ENCODE measurements at places on chromosomes 5 and 9.

DNA sequence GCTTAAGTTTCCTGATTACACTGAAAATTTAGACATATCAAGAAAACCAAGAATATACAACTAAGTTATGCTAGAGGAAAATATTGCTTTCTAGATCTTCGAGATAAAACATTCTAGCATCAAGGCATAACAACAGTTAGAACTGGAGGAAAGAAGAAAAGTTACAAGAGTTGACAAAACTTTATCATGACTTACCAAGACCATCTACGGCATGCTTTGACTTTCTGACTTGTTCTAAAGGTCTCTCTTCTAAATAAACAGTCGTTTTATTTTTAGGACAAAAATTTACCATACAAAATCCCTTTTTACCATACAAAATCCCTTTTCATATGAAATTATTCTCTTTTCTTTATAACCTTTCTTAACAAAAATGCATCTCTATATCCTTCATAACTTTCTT is 1110.1 kb upstream of the CDH10 start:
- peak; percentile 1 for DNase-seq

DNA sequence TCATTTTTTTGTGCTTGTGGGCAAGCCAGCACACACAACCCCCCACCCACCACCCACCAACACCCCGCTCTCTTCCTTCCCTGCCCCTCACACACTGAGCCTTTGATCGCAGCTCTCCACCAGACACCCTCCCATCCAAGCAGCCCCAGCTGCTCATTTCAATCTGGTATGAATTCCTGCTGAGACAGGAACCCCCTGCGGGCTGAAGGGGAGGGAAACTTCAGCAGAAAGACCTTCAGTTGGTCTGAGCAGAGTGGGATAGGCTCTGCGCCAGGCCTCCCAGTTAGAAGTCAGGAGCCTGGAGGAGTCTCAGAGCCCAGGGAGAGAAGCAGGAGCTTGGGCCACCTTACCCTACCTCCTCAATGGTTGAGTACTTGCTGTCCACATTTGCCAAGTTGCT is 7.2 kb downstream of the PCDHGC5 start:
- no peak for DNase-seq

DNA sequence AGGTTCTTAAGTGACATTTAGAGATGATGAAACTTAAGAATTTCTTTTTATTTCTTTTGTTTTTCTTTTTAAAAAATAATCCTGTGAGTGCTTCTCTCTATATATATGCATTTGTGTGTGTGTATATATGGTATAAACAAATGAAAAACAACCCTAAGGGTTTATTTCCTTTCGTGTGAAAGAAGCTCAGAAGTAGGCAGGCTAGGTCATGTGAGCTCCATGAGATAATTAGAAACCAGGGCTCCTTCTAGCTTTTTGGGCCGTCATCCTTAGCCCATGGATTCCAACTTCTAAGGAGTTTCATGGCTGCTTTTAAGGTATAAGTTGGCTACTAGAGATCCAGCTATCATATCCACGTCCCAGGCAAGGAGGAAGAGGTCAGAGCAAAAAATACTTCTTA is 11.2 kb downstream of the C9orf43 start:
- DNase-seq = no peak

- no peak for DNase-seq
These were observed 18.6 kb downstream of the MLLT3 start for GRCh38 chr9:20603524-20604268.

GRCh38 chr5:62268234-62268633 is 37.8 kb upstream of the KIF2A start:
- DNase-seq = no peak

- peak; percentile 32 for DNase-seq
These were observed 30.5 kb upstream of the DAB2IP start for GRCh38 chr9:121620777-121621449.

GRCh38 chr5:133049726-133050048 is 2.1 kb upstream of the HSPA4 start:
- no peak for DNase-seq

GRCh38 chr9:71758277-71758676 is 10.0 kb downstream of the CEMIP2 start:
- no peak for DNase-seq

DNA sequence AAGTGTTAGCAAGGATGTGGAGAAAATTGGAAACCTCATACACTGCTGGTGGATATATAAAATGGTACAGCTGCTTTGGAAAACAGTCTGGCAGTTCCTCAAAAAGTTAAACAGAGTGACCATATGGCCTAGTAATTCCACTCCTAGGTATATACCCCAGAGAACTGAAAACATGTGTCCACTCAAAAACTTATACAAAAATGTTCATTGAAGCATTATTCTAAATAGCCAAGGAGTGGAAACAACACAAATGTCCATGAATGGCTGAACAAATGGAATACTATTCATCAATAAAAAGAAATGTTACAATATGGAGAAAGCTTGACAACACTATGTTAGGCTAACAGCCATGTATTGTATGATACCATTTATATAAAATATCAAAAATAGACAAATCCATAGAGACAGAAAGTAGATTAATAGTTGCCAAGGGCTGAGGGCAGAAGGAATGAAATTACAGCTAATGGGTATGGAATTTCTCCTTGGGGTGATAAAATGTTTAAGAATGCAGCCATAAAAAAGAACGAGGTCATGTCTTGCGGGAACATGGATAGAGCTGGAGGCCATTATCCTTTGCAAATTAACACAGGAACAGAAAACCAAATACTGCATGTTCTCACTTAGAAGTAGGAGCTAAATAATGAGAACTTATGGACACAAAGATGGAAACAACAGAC is 33.6 kb upstream of the FBP1 start:
- DNase-seq = no peak

DNA sequence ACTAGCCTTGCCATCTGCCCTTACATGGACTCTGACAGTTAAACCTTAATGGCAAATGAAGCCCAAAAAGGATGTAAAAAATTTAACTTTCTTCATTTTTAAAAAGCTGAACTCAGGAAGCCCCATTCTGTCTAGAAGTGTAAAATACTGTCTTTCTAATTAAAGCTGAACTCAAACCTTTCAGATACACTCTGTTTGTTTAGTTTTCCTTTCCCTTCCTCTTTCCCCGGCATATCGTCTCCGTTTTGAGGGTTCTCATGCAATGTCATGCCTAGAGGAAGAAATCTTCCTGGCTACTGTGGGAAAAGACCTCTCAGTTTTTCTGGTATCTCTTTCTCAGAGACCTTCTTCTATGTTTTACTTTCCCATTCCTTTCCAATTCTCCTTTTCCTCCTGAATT is 841.5 kb downstream of the DTWD2 start:
- no peak for DNase-seq

DNA sequence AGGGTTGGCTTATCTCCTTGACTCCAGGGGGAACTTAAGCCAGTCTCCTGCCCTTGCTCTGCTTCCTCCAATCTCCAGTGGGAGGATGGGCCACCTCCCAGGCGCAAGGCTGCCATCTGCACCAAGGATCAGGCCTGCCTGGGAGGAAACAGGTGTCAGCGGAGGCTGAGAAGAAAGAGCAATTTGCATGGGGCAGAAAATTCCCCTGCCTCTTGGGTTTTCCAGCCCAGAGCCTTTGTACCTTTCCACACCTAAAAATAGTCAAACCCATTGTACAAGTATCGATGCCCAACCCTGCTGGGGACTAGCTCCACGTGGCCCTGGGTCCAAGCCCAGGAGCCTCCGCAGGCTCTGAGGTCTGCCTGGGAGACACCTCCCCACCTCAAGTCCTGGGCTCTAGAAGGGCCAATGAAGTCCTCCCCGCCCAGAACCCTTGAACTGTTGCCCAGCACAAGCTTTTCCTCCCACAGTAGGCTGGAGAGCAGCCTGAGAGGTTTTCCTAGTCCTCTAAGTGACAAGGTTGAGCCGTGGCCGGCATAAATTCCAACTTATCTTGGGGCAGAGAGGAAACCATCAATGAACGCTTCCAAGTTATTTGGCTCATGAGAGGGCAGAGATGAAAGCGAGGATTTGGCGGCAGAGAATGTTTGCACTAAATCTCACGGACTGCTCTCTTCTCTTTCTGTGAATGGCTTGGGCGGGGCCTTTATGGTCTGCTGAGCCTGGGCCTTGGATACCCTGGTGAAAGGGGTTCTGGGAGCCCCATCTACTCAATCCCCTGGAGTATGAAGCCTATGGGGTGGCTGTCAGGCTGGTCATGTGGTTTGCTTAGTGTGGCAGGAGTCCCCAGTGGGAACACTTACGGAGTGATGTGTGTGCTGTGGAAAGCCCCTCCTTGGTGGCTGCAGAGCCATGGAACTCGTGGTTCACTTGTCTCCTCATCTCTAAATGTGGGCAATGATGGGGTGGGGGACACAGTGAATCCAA is 15.6 kb downstream of the JADE2 start:
- DNase-seq = peak; percentile 85

- DNase-seq = no peak
These were observed 3.1 kb downstream of the LCN1 start for GRCh38 chr9:135524130-135524861.

DNA sequence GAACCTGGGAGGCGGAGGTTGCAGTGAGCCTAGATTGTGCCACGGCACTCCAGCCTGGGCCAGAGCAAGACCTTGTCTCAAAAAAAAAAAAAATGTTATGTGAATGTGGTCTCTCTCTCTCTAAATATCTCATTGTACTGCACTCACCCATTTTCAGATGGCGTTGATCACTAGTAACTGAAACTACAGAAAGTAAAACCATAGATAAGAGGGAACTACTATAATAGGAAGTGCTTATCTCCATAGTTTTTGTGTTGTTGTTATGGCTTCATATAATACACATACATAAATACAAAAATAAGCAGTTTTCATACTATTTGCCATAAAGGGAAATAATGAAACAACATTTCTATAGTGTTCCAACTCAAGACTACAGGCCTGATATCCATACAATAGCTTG is 9.1 kb downstream of the IL31RA start:
- DNase-seq = peak; percentile 10

DNA sequence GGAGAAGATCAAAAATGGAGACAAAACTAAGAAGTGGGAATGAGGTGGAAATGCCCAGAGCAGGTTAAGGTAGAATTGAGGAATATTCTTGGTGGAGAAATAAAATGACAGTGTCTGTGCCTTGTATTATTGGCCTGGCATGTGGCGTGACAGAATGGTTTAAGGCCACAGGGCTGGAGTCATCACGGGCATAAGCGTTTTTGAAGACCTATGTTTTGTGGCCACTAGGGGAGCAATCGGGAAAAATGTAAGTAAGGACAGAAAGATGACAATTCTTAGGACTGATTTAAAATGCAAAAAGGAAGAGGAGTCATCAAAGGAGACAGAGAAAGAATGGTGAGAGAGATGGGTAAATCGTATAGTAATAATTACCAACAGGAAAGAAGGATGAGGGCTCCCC is 72.2 kb upstream of the EPB41L4A start:
- peak; percentile 45 for DNase-seq

DNA sequence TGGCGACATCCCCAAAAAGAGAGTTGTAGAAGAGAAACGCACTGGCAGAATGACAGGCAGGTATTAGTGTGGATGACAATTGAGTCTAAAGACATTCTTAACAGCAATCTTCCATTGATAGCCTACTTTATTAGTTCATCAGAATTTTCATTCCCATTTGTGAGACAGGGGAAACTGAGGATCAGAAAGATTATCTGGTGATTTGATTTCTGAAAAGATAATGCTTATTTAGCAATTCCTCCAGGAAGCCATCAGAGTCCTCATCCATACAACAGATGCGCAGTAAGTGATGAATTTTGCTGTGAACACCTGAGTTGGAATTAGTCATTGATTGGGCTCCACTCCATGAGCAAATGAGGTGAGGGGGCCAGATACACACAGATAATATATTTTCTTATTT is 57.3 kb upstream of the ANKRD33B start:
- no peak for DNase-seq
